Ascending aorta (tissue), 2 donors: ENCODE measurements at places on chromosomes 4 and X. TPM values are rescaled to one million over a fixed set of nuclear protein-coding genes. Genes with fewer than 3 reads are reported as not detected.

GRCh38 chrX:125710403-125711062 lies 390.9 kb downstream of the TEX13C start:
- no peak for DNase-seq
- no peaks in the 10 kb centered on the region for H3K27me3 ChIP-seq
- H3K4me3 ChIP-seq: no peak overlapping the region
- H3K4me1 ChIP-seq: no peaks in the 10 kb centered on the region

GAB3 gene
- total RNA-seq: 2.9 TPM

DNA sequence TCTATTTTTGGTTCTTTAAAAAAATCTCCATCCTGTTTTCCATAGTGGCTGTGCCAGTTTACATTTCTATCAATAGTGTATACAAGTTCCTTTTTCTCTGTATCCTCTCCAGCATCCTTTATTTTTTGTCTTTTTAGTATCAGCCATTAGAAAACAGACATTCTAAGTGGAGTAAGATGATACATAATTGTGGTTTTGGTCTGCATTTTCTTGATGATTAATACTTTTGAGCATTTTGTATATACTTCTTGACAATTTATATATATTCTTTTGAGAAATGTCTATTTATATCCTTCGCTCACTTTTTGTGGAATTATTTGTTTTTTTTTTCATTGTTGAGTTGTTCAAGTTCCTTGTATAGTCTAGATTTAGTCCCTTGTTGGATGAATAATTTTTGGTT lies 382.2 kb upstream of the SPOCK3 start:
- H3K27me3 ChIP-seq: no peaks in the 10 kb centered on the region
- no peak overlapping the region for H3K4me3 ChIP-seq
- no peaks in the 10 kb centered on the region for H3K36me3 ChIP-seq
- no peak overlapping the region for H3K27ac ChIP-seq
- DNase-seq: no peak

- peak overlapping the region; percentile 50 for H3K4me3 ChIP-seq
- H3K27ac ChIP-seq: no peak overlapping the region
- H3K4me1 ChIP-seq: no peaks in the 10 kb centered on the region
- no peak for DNase-seq
These were observed 20.3 kb downstream of the RUFY3 start for GRCh38 chr4:70741867-70742658.

DNA sequence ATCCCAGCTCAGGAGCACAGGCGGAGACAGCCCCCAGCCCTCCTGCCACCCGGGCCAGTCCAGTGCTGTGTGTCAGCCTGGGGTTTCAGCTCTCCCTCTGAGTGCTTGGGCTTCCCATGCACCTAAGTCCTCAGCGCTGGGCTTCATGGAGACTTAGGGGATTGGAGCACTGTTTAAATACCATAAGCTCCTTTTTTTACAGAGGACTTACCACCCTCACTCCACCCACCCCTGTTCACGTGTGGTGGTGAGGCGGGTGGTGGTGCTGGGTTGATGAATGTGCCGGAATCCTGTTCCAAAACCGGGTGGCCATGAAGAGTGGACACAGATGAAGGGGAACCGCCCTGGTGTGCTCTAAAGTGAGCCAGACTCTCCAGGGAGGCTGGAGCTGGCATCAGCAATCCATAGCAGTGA lies 66.9 kb downstream of the PSAPL1 start:
- H3K4me3 ChIP-seq: no peak overlapping the region
- peaks cover 3% of the 10 kb centered on the region for H3K4me1 ChIP-seq
- no peak for DNase-seq
- no peaks in the 10 kb centered on the region for H3K36me3 ChIP-seq

XAGE5 gene
- not detected for total RNA-seq

FAM47A gene
- total RNA-seq: not detected

GRCh38 chr4:14264437-14264836 lies 636.9 kb upstream of the BOD1L1 start:
- no peaks in the 10 kb centered on the region for H3K36me3 ChIP-seq
- H3K27me3 ChIP-seq: no peaks in the 10 kb centered on the region
- DNase-seq: no peak
- H3K4me3 ChIP-seq: no peak overlapping the region
- H3K4me1 ChIP-seq: no peaks in the 10 kb centered on the region

STARD8 gene
- total RNA-seq: 16.0 TPM

CPLX1 gene
- total RNA-seq: 1.1 TPM

GRCh38 chrX:17047224-17047623 lies 100.8 kb downstream of the REPS2 start:
- H3K4me3 ChIP-seq: no peak overlapping the region
- DNase-seq: no peak
- H3K27me3 ChIP-seq: no peaks in the 10 kb centered on the region
- no peaks in the 10 kb centered on the region for H3K4me1 ChIP-seq
- H3K27ac ChIP-seq: no peak overlapping the region

- no peak overlapping the region for H3K4me3 ChIP-seq
- DNase-seq: no peak
- H3K27me3 ChIP-seq: no peaks in the 10 kb centered on the region
- H3K36me3 ChIP-seq: no peaks in the 10 kb centered on the region
- no peaks in the 10 kb centered on the region for H3K4me1 ChIP-seq
- no peak overlapping the region for H3K27ac ChIP-seq
These were observed 50.8 kb downstream of the DTHD1 start for GRCh38 chr4:36332023-36332781.

DNA sequence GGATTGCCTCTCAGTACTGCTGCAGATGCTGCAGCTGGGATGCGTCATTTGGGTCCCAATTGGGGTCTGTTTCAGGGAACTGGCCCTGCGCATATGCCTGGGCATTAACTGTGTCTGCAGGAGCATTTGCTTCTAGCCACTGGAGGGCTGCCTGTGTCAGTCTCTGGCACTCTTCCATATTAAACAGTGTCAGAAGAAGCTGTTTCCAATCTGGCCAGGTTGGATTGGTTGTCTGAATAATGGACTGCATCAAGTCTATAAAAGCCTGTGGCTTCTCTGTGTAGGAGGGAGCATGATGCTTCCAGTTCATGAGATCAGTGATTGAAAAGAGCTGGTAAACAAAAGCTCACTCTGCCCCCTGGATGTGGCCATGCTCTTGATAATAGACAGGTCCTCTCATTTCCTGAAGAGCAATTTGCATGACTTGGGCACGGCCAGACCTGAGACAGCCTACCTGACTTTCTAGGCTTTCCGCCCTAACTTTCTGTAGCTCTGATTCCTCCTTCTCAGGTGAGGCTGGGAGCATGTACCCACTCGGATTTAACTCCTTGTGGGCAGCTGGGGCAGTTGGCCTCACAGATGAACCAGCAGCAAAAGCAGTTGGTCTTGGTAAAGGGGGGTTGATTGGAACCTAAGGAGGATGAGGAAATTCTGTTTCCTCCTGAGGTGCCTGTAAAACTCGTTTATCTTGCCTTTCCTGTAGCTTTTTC lies 29.2 kb downstream of the SULT1E1 start:
- DNase-seq: no peak
- no peak overlapping the region for H3K4me3 ChIP-seq
- H3K36me3 ChIP-seq: no peaks in the 10 kb centered on the region

GRCh38 chr4:24274381-24274941 lies 309.9 kb downstream of the DHX15 start:
- H3K4me3 ChIP-seq: no peak overlapping the region
- H3K36me3 ChIP-seq: no peaks in the 10 kb centered on the region
- no peak overlapping the region for H3K27ac ChIP-seq
- H3K4me1 ChIP-seq: no peaks in the 10 kb centered on the region
- DNase-seq: no peak

TLR10 gene
- total RNA-seq: not detected

DNA sequence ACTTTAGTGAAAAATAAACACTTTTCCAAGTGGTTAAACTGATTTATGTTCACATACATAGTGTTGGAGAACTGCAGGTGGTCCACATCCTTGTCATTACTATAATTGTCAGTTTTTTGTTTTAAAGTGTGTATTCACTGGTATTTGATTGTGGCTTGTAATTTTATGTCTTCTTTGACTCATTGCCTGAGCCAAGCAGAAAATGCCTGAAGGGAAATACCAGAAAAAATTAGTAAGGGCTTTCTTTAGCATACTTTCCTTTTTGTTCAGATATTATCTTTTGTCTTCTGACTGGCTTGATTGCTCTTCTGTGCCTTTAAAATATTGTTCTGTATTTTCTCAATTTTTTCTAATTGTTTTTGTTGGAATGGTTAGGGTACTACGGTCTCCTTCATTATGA lies 981.3 kb downstream of the C4orf33 start:
- H3K4me3 ChIP-seq: no peak overlapping the region
- no peak overlapping the region for H3K27ac ChIP-seq
- H3K27me3 ChIP-seq: no peaks in the 10 kb centered on the region

DNA sequence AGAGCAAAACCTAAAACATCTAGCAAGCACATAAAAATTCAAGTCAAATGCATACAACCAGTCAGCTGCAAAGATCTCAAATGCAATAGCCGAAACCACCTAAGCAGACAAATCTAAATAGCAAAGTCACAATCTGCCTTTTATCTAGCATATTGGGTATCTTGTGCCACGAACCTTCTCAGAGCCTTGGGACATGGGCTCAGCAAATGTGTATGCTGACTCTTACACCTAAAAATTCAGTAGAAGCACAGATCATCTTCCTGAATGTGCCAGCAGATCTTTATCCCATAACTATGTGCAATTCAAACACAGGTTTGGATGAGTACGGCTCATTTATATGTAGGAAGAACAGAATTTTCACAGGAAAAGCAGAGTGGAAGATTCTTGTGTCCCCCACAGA lies 492.1 kb downstream of the INPP4B start:
- H3K4me3 ChIP-seq: no peak overlapping the region
- peaks cover 12% of the 10 kb centered on the region for H3K4me1 ChIP-seq
- DNase-seq: no peak

DNA sequence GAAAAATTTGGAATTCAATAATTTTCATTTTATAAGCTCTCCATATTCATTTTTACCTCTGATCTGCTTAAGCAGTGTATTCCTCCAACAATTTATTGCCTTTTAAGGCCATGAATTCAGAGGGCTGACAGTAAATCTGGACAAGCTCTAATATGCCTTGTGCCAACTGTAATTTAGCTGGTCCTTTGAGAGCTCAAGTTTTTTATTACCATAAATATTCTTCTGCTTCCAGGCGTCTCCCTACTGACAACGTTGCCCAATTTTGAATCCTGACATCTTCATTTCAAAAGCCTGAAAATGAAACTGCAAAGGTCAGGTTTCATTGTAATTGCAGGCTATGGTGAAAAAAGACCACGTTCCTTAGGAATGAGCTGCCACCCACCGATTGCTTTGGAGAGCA lies 95.8 kb upstream of the GEMIN8 start:
- H3K27ac ChIP-seq: no peak overlapping the region
- no peaks in the 10 kb centered on the region for H3K36me3 ChIP-seq
- H3K4me1 ChIP-seq: no peaks in the 10 kb centered on the region
- DNase-seq: no peak
- H3K27me3 ChIP-seq: no peaks in the 10 kb centered on the region

ARMCX2 gene
- 9.7 TPM for total RNA-seq

DNA sequence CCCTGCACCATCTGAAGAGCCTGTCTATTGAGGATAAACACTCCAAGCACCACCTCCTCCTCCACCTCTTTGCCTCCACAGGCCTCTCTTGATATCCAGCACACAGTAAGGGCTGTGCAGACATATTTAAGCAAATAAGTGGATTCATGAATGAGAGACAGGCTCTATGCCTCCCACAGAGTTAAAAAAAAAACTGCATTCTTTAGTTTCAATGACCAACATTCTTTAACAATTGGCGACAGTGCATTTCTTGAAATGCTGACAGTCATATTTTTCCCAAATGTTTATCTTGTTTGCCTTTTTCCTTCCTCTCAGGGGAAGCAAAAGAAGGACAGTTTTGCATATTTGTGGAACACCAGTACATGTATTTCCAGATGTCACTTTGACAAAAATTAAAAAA lies 38.6 kb downstream of the MXRA5 start:
- no peaks in the 10 kb centered on the region for H3K36me3 ChIP-seq
- H3K27me3 ChIP-seq: no peaks in the 10 kb centered on the region
- H3K4me1 ChIP-seq: no peaks in the 10 kb centered on the region
- no peak overlapping the region for H3K4me3 ChIP-seq

- no peaks in the 10 kb centered on the region for H3K27me3 ChIP-seq
- no peaks in the 10 kb centered on the region for H3K36me3 ChIP-seq
- H3K4me1 ChIP-seq: no peaks in the 10 kb centered on the region
- H3K4me3 ChIP-seq: no peak overlapping the region
These were observed 1.0 kb upstream of the GUCY1B1 start for GRCh38 chr4:155757745-155758265.

BEND2 gene
- not detected for total RNA-seq

LIN54 gene
- 6.2 TPM for total RNA-seq

VCX gene
- total RNA-seq: not detected

GRCh38 chr4:72111863-72112262 lies 80.1 kb downstream of the NPFFR2 start:
- H3K36me3 ChIP-seq: no peaks in the 10 kb centered on the region
- H3K27me3 ChIP-seq: no peaks in the 10 kb centered on the region
- no peak overlapping the region for H3K4me3 ChIP-seq
- no peak for DNase-seq
- no peak overlapping the region for H3K27ac ChIP-seq

- no peaks in the 10 kb centered on the region for H3K27me3 ChIP-seq
- H3K4me3 ChIP-seq: peak overlapping the region; percentile 10
These were observed 14.3 kb downstream of the ABLIM2 start for GRCh38 chr4:8144359-8144758.

PHKA1 gene
- 4.8 TPM for total RNA-seq

GRCh38 chr4:168630445-168631187 lies 133.8 kb downstream of the PALLD start:
- H3K27me3 ChIP-seq: no peaks in the 10 kb centered on the region
- H3K4me1 ChIP-seq: no peaks in the 10 kb centered on the region
- H3K36me3 ChIP-seq: no peaks in the 10 kb centered on the region
- peak overlapping the region; percentile 69 for H3K4me3 ChIP-seq
- DNase-seq: no peak

DNA sequence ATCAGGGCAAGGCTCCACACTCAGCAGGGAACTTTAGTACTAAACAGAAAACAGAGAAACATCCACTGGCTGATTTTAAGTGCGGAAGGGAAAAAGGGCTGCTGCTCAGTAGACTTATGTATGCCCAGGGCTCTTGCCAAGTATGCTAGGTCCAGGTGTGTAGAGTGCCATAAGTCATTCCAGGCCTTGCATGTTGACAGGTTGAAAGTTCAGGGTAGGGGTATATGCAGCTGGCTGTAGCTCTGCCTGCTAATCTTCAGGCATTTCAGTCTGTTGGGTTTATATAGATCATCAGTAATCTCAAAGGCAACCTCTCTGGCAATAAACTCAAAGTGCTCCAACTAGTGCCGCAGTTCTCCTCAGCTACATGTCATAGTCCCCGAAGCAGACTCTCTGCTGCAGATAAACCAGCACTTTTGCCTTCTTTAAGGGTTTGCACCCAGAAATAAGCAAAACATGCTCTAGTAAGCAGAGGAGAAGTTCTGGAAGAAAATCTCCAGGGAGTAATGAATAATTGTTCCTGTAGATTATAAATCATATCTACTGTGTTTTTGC lies 134.9 kb upstream of the GRIA3 start:
- no peaks in the 10 kb centered on the region for H3K4me1 ChIP-seq
- H3K36me3 ChIP-seq: no peaks in the 10 kb centered on the region
- DNase-seq: no peak
- no peaks in the 10 kb centered on the region for H3K27me3 ChIP-seq
